ENCODE measurements at places on chromosomes 1 and 21.

GRCh38 chr1:197327776-197328364, 59.8 kb downstream of the CRB1 start:
- no peak for DNase-seq

DNA sequence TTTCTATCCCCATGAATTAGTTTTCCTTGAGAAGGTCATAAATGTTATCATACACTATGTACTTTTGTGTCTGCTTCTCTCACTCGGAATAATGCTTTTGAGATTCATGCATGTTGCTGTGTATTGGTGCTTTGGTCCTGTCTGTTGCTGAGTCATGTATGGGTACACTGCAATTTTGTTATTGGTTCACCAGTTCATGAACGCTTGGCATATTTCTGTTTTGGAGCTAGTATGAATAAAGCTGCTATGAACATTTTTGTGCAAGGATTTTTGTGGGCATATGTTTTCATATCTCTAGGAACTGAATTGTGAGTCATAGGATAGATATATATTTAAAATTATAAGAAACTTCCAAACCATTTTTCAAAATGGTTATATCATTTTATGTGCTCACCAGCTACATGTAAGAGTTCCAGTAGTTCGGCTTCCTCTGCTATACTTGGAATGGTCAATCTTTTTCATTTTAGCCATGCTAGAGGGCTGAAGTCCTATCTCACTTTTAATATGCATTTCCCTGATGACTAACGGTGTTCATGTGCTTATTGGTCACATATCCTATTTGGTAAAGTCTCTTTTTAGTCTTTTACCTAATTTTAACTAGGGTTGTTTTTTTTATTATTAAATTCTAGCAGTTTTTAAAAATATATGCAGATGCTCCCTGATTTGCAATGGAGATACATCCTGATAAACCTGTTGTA, 38.2 kb downstream of the ETS2 start:
- no peak for DNase-seq

DNA sequence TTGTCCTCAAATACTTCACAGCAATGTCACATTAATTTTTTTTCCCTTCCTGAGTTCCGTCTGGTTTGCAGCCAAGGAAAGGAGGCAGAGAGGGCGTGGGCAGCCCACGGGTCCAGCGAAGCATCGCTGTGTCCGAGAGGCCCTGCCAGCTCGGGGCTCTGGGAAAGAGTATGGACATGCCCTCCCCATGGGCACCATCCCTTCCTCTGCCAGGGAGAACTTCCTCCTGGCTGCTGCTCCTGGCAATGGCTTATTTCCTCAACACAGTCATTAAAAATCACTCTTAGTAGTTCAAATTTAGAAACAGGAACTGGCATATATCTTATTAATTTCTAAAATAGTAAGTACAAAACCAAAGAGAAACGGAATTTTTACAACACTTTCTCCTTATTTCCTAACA, 115.4 kb downstream of the RIPK4 start:
- DNase-seq: no peak

DNA sequence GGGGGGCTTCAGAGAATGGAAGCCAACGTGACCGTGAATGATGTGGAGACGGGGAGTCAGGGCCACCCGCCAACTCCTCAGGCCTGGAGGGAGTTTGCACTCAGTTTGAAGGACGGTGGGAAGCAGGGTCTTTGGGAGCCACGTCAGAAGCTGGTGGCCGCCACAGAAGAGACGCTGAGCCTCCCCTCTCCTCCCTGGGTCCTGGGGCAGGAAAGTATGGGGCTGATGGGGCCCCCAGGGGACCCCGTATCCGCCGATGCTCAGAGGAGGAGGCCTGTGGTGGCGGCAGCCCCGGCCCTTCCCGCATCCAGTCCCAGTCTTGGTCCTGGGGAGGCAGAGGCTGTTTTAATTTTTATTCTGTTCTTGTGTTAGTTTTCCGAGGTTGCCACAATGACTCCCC, 188.6 kb upstream of the C1orf174 start:
- DNase-seq: no peak

- DNase-seq: no peak
These were observed 397.6 kb downstream of the LRRIQ3 start for GRCh38 chr1:73800376-73800775.

- DNase-seq: no peak
These were observed 355.0 kb upstream of the ESRRG start for GRCh38 chr1:217078078-217078690.

GRCh38 chr1:159250638-159251216, 46.1 kb downstream of the ACKR1 start:
- no peak for DNase-seq

- no peak for DNase-seq
These were observed 126.1 kb downstream of the CACHD1 start for GRCh38 chr1:64595871-64596515.

GRCh38 chr1:19437891-19438294, 47.4 kb downstream of the CAPZB start:
- DNase-seq: no peak
